ENCODE measurements at places on chromosomes 1 and 21.

- DNase-seq = no peak
Measured at GRCh38 chr1:33477451-33477850, 5.0 kb downstream of the ZSCAN20 start.

DNA sequence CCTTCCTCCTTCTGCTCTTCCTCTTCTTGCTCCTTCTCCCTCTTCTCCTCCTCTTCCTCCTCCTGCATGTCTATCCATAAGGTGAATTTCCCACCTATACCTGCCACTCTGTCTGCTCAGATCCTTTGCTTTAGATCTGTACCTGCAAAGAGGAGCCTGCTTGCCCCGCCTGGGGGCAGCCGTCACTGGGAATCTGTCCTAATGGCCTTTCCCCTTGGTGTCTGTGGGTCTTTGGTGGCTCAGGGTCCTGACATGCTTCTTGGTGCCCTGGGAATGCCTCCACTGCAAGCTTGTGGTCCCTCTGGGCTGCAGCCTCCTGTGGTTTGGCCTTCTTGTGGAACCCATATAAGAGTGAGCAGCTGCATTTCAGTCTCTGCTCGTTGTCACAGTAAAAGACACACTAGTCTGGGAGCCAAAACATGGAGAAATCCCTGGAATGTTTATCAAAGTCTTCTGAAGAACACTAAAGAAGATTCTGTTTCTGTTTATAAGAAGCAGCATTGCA lies 79.5 kb upstream of the CSF3R start:
- DNase-seq = no peak

DNA sequence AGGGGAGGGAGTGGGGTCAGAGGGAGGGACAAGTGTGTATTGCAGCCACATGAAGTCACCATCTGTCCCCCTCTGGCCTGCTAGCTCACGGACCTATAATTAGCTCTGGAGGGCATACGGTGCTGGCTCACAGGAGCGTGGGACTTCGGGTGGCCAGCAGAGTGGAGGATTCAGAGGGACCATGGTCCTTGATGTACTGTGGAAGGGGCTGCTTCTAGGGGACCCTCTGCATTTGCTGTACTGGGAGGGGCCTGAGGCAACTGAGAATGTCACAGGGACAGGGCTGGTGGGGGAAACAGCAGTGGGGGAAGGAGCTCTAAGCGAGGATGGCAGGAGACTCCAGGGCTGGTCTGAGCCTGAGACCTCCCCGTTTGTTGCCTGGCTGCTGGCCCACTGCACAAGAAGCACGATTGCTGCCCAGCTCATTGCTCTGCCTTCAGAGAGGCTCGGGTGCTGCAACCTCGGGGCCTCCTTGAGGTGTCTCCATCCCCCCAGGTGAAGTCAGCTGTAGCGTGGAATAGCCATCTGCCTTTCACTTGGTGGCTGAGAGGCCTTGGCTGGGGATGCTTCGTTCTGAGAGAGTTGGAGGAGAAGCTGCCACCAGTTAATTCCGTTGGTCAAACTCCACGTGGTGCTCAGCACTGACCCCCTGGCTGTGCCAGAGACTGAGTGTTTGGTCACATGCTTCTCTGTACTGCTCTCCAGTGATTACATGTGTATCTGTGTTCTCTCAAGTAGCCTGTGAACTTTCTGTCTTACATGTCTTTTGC lies 2.7 kb downstream of the PPFIA4 start:
- DNase-seq = no peak

DNA sequence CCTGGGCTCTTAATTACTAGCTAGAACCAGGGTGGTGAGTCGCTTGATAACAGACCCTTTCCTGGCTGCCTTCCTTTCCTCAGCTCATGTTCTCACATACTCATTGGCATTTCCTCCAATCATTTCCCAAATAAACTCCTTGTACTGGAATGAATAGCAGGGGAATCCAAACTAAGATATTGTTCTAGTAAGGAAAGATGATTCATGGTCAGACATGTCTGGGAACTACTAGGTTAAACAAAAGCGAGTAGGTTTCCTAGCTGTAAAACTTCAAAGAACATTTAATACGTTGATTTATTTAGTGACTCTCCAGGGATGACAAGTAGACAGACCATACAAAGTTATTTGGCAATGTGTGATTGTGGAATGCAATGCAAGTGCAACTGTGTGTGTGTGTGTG lies 121.2 kb upstream of the KCNJ6 start:
- no peak for DNase-seq

- DNase-seq = no peak
Measured at GRCh38 chr1:217191441-217191840, 439.4 kb downstream of the GPATCH2 start.

DNA sequence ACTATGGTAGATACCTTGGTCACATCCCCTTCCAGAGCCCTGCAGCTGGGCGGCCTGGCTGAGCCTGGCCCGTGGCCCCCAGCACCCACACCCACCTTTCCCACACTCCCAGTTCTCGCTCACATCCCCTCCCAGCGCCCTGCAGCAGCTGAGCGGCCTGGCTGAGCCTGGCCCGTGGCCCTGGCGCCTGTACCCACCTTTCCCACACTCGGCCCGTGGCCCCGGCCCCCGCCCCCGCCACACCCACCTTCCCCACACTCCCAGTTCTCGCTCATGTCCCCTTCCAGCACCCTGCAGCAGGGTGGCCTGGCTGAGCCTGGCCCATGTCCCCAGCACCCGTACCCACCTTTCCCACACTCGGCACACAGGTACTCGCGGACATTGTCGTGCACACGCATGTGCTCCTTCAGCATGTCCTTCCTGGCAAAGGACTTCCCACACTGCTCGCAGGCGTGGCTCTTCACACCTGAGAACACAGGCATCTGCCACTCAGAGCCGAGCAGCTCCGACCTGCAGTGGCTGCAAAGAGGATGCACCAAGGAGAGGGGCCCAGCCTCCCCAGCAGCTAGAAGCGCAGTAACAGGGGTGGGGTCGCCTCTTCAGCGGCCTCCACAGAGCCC lies 52.5 kb upstream of the RIPK4 start:
- no peak for DNase-seq

- no peak for DNase-seq
Measured at GRCh38 chr21:33360281-33360680, 35.5 kb downstream of the IFNAR1 start.

GRCh38 chr1:165408518-165408917 lies 36.4 kb downstream of the RXRG start:
- DNase-seq = peak; percentile 19

- DNase-seq = no peak
Measured at GRCh38 chr21:31008355-31008754, 29.9 kb downstream of the KRTAP19-8 start.

- DNase-seq = no peak
Measured at GRCh38 chr1:64842224-64842623, 97.3 kb downstream of the RAVER2 start.

GRCh38 chr1:153985341-153985912 lies 712 bp downstream of the RAB13 start:
- no peak for DNase-seq

DNA sequence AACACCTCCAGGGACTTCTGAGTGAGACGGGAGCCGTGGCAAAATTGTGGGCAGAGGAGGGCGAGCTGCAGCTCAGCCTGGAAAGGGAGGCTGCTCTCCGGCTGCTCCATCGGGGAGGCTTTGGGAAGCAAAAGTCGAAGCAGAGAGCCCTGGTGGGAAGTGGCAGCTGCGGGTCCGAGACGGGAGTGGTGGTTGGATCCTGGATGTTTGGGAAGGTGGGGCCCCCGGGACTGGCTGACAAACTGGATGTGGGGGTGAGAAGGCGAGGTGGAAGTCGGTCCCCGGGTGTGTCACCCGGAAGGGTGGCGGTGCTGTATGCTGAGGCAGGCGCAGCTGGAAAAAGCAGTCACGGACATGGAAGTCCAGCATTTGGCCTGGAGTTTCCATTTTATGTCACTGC lies 52.1 kb downstream of the KCNAB2 start:
- no peak for DNase-seq

DNA sequence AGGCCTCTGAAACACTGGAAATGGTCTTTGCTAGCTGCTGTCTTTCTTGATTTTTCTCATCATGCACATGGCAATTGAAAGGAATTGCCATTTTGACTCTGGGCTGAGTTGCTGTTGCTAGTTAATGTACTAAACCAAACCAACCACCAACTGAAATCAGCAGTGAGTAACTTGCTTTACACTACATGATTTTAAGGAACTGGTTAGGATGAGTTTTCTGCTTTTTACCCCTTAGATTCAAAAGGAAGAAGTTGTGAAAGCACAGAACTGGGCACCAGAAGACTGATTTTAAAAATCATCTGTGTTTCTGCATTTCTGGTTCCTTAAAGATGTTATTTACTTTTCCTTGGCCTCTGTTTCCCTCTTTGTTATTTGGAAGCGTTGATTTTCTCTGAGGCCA lies 361.9 kb downstream of the HLX start:
- DNase-seq = no peak

DNA sequence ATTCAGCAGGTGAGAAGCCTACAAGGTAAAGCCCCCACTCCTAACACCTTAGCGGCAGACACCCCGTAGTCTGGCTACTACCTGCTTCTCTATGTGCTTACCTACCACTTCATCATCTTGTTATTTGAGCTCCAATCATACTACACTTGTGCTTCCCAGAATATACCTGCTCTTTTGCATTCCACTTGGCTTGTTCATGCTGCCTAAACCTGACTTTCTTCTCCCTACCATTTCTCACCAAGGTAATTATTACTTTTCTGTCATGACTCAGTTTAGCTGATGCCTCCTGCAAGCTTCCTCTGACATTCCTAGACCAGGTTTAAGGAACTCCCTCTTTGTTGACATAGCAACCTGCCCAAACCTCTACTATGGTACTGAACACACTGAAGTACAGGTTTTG lies 495.6 kb upstream of the C1orf87 start:
- no peak for DNase-seq

GRCh38 chr1:186325239-186325638 lies 49.8 kb downstream of the TPR start:
- DNase-seq = no peak

DNA sequence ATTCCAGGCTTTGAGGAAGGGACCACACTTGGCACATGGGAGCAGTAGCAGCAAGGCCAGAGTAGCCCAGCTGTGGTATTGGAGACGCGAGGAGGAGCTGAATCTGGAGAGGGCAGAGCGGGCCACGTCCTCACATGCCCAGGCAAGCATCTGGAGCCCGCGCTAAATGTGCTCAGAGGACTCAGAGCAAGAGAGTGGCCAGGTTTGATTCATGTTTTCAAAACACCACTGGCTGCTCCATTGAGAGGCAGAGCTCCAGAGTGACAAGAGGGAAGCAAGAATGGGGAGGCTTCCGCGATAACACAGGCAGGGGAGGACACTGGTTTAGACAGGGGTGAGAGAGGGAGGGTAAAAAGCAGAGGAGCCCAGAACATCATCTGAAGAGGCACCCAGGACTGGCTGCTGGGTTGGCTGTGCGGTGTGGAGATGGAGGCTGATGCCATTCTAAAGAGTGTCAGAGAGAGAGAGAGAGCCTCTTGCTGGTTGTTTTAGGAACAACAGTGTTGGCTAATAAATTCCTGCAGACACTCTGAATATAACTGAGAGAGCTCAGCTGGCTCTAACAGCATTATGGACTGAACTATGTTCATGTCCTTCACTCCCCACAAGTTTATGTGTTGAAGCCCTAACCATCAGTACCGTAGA lies 32.3 kb downstream of the RCAN1 start:
- DNase-seq = peak; percentile 49

DNA sequence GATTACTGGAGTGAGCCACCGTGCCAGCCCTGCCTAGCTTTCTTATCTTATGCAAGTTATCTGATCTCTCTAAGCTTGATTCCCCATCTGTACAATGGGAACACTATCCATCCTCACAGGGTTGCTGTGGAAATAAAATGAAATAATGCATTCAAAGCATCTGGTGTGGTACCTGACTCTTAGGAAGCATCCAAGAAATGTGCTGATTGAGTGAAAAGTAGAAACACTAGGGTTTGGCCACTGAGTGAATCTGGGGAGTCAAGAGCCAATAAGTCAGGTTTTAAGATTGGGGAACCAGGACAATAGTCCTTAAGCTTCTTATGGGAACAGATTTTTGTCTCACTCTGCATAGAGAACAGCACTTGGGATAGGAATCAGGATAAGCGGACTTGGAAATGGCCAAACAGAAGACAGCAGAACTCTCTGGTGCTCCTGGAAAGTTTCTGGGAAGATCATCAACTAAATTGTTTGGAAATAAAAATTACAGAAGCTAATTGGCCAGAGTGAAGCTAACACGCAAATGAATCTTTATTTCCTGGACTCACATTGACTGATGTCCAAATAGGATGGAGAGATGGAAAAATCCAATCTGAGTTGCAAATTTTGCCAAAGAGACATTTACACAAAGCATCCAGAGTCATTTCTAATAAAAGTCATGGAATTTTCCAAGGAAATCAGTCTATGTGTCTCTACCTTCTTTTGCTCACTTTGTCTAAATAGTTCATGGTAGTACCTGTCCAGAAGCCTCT lies 3.3 kb downstream of the PAFAH2 start:
- DNase-seq = no peak

DNA sequence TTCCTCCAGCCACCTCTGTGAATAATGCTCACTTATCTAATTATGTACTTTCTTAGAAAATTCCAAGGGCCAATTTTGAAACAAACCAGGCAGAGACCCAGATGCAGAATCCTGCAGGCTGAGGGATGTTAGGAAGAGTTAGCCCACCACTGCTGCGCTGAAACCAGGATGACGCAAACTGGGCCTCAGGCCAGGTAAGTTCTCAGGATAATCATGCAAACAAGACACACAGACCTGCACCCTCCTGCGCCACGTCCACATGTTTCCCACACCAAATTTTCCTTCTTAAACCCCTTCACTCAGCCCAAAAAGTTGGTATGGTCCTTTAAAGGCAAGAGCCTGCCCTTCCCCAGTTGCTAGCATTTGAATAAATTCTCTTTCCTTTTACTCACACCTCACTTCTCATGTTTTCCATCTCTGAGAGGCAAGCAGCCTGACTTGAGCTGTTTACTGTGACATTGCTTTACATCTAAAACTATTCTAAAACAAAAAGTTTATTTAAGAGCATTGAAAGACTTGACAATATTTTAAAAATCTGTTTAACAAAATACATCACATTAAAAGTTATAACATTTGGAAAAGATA lies 887.1 kb downstream of the LRRIQ3 start:
- no peak for DNase-seq

DNA sequence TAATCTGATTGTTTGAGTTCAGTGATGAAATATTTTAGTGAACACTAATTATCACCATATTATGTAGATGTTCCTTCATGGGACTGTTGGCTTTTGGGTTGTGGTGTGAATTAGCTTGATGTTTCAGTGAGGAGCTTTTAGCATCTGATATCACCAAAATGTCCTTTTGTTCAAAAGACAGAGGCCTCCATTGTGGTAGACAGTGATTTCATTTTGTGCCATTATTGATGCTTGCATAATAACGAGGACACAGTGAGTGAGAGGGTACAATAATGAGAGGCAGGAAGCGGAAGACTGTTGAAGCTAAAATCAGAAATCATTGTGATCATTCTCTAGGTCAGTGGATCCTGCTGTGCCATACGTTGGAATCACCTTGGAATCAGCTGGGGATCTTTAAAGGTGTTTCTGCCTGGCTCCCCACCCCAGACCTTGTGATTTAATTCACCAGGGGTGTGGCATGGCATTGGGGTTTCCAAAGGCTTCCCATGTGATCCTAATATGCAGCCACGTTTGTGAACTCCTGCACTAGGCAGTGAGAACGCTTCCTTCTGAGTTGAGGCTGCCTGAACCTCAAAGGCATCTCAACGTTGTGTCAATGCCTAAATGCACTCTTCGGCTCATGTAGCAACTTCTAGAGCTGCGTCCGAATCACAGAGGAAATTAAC lies 82.1 kb upstream of the KIF1B start:
- DNase-seq = no peak

GRCh38 chr1:34926156-34926555 lies 3.3 kb downstream of the DLGAP3 start:
- DNase-seq = no peak

- no peak for DNase-seq
Measured at GRCh38 chr21:42617486-42617885, 35.9 kb upstream of the PDE9A start.

GRCh38 chr1:160985723-160986122 lies 31.1 kb upstream of the ITLN2 start:
- DNase-seq = no peak
